Stimulated activated CD4-positive, alpha-beta T cell treated with anti-CD3 and anti-CD28 coated beads, TNF-alpha, amount 100 ng/mL, for 1 hour (primary cell): ENCODE measurements at places on chromosomes 1 and 21.

DNA sequence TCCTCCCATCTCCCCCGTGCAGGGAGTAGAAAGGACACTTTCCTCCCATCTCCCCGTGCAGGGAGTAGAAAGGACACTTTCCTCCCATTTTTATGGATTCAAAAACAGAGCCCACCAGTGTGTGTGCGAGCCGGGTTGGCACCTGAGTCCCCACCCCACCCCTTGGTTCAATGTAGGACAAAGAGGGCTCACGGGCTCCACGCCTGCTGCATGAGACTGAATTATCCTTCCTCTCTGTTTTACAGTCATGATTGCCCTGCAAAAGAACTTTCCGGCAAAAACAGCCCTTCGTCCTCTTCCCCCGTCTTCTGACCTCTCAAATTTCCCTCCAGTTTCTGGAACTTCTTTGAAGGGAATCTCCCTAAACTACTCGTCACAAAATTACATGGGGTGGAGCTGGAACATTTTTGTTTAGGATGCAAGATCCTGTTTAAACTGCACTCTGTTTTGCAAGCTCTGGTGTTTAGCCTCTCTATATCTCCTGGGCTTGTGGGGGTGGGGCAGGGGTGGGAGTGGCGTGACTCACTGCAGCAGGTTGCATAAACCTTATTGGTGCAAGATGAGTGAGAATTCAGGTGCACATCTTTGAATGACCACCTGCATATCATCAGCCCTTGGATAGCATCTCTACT is 99.8 kb downstream of the PSMG1 start:
- DNase-seq: no peak

DNA sequence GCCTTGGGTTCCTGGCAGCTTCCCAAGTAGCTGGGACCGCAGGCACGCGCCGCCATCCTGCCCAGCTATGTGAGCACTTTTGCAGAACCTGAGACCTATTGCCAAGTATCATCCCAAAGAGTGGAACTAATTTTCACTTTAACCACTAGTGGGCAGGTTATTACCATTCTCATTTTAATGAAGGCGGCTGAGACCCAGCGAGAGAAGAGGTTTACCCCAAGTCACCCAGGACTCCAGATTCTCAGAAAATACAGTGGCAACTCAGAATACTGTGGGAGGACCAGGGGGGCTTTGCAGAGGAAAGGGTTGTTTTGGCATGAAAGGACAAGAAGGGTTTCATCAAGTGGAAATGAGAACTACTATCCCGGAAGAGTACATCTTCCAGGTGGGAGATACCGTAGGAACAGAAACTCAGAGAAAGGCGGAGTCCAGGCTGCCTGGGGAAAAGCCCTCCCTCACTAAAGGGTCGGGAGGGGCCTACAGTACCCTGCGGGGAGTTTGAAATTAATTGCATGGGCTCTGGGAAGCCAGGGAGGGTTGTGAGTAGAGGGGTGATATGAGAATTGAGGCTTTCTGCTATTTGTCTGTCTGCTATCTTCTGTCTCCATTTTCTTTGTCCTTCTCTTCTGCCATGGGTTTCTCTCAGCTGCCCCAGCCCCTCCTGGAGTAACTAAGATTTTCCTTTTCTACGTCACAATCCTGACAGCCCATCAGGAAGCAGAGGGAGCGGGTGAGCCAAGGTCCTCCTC is 7.2 kb upstream of the SEMA4A start:
- DNase-seq: no peak

GRCh38 chr1:218480137-218480536 is 135.0 kb downstream of the TGFB2 start:
- DNase-seq: no peak

GRCh38 chr1:86933051-86933450 is 18.6 kb downstream of the HS2ST1 start:
- no peak for DNase-seq

DNA sequence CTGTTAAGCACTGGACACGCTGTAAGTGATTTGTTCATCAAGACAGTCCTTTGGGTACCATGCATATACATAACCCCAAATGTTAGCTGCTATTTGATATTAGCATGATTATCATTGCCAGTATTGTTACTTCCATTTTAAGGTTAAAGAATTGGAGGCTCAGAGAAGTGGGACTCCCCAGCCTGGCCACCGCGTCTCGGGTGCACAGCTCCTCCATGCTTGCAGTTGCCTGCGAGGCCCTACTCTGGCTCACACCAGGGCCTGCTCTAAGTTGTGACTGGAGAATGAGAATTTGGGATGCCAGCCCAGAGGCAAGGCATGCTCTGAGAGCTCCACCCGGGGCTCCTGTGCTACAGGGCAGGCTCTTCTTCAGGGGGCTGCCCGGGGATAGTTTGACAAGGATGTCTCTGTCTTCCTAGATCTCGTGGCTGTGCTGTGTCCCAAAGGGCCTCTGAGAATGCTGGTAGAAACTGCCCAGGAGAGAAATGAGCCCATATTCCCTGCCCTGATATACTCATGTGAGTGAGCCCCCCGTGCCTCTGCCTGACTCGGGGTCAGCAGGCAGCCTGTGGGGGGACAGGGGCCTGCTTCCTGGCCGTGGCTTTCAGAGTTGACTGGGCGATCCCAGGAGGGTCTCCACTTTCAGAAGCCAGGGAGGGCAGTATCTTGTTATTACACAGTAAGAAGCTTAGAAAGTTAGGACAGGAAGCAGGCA is 19.4 kb downstream of the PSEN2 start:
- no peak for DNase-seq

DNA sequence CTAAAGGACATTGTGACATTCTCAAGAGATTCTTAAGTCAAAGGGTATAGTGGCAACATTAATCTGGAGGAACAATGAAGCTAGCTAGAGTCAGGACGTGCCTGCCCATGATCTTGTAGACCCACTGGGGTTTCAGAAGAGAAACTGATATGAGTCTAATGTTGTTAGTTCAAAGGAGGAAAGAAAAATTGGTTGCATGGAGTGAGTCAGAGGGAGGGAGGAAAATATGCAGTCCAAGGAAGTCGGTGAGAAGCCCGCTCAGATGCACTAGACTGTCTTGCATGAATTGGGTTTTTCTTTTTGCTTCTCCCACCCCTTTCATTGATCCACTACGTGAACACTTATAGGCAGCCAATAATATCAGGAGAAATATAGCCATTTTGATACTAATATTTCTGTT is 53.8 kb upstream of the SYT14 start:
- no peak for DNase-seq

DNA sequence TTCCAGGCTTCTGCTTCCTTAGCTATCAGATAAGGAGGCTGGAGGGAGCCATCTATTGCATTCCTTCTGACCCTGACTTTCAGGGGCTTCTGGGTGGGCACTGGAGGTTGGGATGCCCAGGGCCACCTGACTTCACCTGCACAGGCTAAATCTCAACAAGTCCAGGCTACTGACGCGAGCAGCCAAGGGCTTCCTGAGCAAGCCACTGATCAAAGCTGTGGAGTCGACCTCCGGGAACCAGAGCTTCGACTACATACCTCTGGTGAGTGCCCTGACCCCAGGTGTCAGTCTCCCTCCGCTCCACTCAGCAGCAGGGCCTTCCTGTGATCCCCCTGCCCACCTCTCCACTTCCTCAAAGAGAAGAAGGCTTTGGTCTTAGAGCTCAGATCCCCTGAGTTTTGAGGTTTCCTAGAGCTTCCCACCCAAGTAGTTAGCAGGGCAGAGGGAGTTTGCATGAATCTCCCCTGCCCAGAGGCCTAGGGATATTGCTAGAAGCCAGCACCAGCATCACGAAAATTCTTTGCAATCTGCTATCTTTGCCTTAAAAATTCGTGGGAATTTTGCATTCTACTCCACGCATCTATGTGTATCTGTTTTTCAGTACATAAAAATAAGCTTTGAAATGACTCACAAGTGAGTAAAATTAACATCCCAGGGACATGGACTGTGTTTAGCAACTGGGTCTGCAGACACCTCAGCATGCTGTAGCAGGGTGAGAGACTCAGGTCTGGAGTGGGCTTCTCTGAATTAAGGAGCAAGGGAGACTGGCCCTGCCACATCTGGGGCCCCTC is 61.4 kb downstream of the VWA5B1 start:
- DNase-seq: no peak

GRCh38 chr1:158496374-158496773 is 24.4 kb downstream of the OR10R2 start:
- DNase-seq: no peak

DNA sequence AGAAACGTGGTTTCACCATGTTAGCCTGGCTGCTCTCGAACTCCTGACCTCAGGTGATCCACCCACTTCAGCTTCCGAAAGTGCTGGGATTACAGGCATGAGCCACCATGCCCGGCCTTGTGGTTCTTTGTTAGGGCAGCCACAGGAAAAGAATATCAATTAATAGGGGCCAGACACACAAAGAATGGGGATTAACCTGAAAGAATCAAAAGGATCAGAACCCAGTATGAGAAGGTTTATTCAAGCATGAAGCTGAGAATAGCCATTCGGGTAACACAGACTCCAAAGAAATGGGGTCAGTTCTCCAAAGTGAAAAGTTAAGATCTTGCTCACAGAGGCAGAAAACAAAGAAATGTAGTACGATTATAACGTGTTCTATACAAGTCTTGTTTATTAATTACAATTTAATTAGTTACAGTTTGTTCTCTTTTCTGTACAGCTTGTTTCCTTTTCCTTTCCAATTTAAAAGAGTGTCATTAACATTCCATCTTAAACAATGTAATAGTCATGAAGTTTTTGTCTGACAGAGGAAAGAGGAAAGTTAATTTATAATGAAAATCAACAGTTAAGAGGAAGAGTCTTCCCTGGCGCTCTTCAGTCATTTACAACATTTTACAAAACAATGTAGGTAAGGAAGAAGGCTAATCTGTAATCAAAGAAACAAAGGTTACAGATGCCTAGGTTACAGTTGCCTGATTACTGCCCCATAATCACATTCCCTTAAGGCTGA is 51.3 kb upstream of the SLC45A1 start:
- DNase-seq: no peak

DNA sequence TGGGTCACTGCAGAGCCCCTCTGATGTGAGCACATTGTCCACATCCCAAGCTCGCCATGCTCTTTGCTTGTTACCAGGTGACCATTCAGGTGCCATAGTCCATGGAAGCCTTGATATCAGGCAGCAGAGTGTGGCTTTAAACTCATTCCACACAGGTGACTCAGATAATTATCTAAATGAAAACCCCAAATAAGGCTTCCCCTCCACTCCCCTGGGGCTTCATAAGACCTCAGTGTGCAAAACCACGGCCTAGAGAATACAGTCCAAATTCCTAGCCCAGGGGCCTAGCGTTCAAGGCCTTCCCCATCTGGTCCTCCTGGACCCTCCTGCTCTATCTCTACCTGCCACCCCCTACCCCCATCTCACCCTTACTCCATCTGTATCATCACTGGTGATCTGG is 97.1 kb downstream of the ARHGEF10L start:
- no peak for DNase-seq

DNA sequence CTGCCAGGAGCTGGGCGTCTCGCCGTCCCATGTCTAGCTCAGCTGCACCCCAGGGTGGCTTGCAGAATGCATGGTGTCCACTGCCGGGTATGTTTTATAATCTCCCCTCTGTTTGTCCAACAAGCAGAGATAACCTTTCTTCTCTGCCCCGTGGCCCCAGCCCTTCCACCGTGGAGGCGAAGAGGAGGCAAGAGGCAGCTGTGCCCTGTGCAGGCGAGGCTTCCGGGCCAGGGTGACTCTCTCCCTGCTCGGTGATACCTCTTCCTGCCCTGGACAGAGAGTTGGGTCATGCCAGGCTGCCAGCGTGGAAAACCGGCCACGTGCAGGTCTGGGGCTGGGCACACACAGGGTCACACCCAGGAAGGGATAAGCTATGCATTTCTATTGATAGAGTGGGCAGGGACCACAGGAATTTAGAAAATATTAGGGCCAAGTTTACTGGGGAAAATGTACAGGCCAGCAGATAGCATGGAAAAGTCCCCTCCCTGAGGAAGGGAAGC is at the start of gene TFF2:
TFF2 (minus strand) TSS at position 68 of the 500 bp plus-strand sequence; CDS start at position 31, 37 bp downstream.
- DNase-seq: no peak

GRCh38 chr1:177340601-177341067 is 169.9 kb downstream of the BRINP2 start:
- DNase-seq: no peak

DNA sequence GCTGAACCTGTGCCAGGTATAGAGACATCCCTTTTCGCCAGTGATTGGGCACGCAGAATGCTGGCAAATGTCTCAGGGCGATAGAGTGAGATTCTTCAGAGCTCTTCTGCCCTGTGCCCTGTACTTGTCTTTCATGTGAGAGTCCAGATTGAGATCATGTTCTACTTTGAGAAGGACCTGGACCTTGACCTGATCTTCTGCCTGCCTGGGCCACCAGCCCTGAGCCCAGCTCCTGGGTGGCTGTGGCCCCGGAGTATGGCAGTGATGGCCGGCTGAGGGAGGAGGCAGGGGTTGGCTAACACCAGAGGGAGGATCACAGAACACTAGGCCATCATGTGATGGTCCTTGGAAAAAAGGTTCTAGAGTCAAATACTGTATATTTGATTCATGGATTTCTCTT is 13.8 kb downstream of the STRIP1 start:
- no peak for DNase-seq

DNA sequence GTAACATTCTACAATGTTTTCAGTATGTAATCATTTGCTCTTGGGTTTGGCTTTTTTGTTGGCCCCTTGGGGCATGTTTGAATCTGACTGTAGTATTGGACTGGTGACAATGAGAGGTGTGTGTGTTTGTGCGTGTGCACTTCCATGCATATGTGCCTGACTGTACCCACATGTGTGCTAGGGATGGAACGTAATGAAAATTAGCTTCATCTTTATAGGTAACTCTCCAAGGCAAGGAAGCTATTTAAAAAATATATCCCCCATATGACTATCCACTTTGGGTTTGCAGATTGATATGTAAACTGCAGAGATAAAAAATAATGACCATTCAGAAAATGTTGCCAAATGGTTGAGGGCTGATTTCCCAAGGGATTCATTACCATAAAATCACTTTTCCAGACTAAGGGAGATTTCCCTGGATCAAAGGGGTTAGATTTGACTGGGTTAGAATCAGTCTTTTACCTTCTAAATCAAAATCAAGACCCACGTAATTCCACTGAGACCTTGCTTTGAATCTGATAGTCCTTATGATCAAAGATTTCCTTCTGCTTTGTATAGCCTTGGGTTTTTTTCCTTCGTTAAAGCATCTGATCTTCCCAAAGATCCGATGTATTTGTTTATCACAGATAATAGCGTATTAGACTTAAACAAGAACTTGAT is 189.7 kb downstream of the CENPF start:
- no peak for DNase-seq

- DNase-seq: no peak
Observed at GRCh38 chr1:186845576-186846210, 16.9 kb downstream of the PLA2G4A start.

GRCh38 chr1:44870096-44870495 is 27.0 kb upstream of the PTCH2 start:
- no peak for DNase-seq

DNA sequence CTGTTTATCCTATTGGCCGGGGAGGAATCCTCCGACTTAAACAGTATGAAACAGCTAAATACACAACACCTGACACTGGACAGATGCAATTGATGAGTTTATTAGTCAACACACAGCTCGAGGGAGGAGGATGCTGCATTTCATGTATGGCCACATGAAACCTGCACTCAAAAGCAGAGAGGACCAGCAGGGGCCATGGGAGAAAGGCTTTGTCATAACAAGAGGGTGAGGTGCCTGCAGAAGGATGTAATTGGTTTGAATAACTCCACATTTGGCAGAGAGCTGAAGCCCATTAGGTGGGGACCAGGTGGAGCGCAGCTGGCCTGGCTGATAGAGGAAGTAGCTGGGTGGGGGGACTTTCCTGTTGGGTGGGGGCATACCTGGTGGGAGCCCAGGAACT is 599.1 kb downstream of the PTPRU start:
- DNase-seq: no peak
